Activated T-helper 9 cell treated with anti-CD3 and anti-CD28 coated beads, Interleukin-2, amount 50 U/mL, for 16 hours (primary cell): ENCODE measurements at places on chromosomes 3 and 15.

- no peak for DNase-seq
Observed at GRCh38 chr15:78162038-78162437, 12.9 kb downstream of the IDH3A start.

DNA sequence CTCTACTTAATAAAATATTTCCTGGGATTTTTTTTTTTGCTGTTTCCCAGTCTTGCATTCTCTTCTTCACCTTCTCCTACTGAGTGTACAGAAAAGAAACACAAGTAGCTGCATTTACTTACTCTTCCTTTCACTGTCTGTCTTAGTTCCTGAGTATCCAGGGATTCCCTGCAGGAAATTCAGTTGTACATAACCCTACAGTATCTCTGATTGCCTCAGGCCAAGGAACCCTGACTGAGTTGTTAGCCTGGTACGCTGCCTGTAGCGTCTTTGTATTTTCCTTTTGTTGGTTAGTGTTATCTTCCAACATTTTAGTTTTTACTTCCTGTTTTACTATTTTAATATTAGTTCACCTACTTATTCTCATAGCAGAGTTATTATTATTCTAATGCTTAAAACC, 142.5 kb upstream of the ROBO1 start:
- DNase-seq: no peak

GRCh38 chr3:106814231-106814630, 563.0 kb upstream of the CCDC54 start:
- no peak for DNase-seq

- DNase-seq: no peak
Observed at GRCh38 chr3:4493941-4494894, 1.1 kb downstream of the ITPR1 start.

- no peak for DNase-seq
Observed at GRCh38 chr3:49013738-49014660, 4.4 kb downstream of the DALRD3 start.

- no peak for DNase-seq
Observed at GRCh38 chr15:33132233-33132580, 62.3 kb downstream of the FMN1 start.

GRCh38 chr15:42163947-42164550, 7.6 kb upstream of the PLA2G4F start:
- no peak for DNase-seq

- DNase-seq: no peak
Observed at GRCh38 chr15:47741082-47741481, 23.8 kb downstream of the SEMA6D start.

DNA sequence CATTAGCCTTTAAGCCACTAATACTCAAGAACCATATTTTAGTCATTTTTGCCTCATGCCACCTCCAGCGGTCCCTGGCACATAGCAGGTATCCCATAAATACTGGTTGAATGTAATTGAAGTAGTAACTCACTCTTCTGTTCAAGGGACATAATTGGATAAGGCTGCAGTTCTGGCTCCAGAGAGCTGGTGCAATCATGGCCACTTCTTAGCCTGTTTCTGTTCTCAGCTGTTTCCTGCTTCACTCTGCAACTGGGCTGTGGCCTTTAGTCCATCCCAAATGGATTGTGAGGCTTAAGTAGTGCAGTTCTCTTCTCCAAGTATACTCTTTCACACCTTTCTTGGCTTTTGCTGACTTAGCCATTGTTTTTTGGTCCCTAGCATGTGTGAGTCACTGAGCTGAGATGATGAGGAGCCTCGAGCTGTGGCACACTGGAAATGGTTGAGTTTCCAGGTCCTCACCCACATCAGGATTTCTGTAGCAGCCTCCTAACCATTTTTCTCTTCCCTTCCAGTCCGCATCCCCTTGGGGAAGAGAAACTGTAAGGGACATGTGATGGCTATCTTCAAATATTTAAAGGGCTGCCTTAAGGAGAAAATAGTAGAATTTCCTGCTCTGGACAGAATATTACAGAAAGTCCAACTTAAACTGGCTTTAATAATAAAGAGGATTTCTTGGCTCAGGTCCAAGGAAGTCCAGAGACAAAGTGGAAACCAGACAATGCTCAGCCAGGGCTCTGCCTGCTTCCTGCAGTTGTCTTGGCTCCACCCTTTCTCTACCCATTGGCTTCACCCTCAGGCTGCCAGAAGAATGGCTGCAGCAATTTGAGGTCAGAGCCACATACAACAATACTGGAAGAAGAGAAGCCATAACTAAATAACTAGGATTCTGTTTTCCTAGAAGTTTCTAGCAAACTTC, 305.4 kb upstream of the ROPN1 start:
- no peak for DNase-seq

- no peak for DNase-seq
Observed at GRCh38 chr3:98525494-98525893, 2.8 kb upstream of the CLDND1 start.

DNA sequence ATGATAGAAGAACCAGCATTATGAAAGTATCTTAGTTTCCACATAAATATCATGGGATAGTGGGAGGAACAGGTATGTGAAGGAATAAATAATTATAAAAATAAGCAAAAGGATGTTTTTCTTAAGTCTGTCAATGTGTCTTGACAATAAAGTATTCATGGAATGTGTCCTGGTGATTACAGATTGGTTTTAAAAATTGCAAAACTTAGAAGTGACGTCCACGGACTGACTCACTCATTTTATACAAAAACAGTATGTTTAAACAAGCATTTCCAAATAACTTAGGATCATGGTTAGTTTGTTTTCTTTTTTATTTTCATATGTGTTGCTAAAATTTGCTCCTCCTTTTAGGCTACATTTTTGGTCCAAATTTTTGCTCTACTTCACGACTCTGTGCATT, 687.0 kb upstream of the NECTIN3 start:
- DNase-seq: no peak

DNA sequence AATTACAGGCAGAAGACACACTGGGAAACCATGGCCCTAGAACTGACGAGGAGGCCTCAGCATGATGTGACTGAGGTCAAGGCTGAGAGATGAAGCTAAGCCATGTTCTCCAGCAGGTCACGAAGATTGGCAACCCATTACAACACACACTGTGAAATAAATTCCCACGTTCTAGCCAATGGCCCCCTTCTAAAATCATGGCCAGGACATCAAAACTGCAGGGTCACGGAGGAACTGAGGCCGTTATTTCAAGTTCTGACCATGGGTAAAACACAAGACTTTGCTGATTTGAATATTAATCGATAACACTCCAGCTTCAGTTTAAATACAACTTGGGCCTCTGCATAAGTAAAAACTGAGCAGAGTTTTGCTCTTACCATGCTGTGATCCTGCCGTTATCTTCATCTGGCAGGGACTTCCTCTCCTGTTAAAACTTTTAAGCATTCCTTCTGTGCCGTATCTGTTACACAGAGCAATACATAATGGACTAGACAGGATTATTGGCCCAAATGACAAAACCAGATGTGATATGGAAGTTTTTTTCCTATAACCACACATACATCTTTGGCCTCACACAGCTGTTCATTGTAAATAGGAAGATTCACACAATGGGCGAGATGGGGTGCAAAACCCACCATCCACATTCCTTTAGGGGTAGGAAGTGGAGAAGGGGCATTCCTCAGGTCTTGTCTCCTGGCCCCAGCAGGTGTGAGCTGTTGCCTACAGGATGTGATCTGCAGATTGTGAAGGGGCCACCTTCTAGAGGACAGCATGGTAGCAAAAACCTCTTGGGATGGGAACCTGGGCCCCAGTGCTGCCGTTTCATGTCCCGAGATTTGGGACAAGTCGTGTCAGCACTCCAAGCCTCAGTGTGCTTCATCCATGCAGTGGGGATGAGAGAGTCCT, 207.4 kb downstream of the OPA1 start:
- DNase-seq: no peak

DNA sequence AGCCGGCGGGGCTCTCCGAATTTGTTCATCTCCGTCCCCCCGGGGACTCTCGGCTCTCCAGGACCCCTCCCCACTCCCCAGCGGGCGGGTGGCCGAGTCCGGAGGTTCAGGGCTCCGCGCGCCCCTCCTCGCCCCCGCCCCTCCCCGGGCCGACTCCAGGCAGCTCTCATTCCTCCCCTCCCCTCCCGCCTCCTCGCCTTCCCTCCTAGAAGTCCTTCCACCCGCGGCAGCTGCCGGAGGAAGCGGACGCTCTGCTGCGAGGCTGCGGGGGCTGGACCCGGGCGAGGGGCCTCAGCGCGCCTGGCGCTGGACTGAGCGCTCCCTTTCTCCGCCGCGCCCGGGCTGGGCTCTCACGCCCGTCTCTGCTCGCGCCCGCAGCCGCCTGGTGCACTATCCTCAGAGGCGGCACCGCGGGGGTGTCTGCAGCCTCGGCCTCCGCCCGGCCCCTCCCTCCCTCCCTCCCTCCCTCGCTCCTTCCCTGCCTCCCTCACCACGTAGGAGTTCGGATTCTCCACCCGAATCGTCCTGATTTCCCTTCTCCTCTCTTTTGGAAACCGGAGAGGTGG, at the start of gene ROBO2:
Gene ROBO2, plus strand, starts transcription at position 494 of the 566 bp plus-strand sequence. CDS start 687 bp downstream, outside the sequence.
- DNase-seq: no peak

- DNase-seq: no peak
Observed at GRCh38 chr3:46286947-46287565, 44.8 kb downstream of the CCR3 start.

DNA sequence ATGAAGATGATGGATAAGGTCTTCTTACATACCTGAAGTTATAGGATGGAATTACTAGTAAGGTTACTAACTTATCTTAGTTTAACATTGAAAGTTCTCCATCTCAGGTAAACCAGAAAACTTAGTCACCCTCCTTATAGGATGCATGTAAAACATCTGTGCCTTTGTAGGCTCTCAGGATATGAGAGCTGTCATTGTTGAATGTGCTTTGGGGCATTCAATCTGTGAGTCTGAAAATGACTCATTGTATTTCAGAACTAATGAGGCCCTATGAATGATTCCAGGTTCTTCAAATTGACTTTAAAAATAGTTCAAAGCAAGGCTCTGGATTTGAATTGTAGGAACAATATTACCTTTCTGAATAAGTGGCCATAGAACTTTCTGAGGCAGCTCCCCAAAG, 237.7 kb upstream of the AZI2 start:
- DNase-seq: no peak

- no peak for DNase-seq
Observed at GRCh38 chr3:189896533-189896932, 224.2 kb downstream of the P3H2 start.

GRCh38 chr15:37100109-37100965, at the start of gene MEIS2:
Gene MEIS2 (minus strand): TSS chr15:37100549. CDS start chr15:37099466, 1,083 bp downstream.
- no peak for DNase-seq

DNA sequence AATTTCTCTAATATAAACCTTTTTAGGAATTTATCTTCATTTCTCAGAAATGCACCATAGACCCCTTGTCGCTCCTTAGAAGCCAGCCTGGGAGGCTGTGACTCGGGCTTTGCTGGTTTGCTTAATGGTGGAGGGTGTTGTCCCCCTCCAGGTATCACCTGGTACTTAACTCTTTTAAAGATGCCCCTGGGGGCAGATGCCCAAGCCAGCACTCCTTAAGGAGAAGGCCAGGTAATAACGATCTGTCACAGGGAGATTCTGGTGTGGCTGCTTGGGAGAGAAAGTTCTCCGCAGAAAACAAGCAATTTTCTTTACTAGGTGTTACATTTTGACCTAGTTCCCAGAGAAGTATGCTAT, 22.3 kb downstream of the EHD4 start:
- DNase-seq: no peak

GRCh38 chr3:158443632-158444031, 127.4 kb upstream of the MLF1 start:
- DNase-seq: no peak

DNA sequence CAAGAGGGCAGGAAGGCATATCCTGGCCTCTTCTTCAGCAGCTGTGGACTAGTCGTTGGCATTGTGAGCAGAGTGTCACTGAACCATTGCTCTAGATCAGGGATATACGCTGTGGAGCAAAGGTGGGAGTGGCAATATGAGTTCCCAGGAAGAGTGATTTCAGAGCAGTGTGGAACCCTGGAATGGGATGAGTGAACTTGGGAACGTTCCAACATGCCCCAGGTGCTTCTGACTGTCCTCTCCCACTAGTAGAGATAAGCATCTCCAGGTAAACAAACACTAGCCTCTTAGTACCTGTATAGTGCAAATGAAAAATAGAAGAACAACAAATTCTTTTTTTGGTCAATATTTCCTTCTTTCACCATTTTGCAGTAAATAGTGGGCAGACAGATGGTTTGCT, 123.6 kb upstream of the VEPH1 start:
- no peak for DNase-seq

DNA sequence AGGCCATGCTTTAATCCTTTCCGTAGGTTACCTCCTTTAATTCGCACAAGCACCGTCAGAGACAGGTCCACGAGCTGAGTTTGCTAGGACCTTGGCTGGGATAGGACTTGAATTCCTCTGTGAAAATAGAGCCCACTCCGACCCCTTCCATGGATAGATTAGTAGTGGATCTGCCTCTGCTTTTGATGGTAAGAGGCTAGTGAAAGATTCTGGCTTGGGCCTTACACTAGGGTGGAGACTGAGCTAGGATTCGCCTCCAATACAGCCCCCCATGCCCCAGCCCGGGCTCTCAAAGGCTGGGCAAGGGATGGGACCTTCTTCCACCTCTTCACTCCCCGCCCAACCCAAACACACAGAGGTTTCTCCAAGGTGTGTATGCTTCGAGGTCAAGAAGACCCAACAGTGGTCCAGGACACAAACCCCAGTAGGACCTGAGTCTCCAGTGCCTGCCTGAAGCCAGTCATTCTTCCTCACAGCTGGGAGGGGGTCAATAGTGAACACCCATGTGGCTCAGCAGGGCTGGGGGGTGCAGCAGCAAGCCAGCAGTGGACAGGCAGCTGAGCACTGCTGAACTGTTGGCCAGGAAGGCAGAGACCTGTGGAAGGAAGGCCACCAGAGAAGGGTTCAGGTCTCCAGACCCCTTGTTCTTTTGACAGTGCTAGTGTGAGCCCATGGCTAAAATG, 75.7 kb downstream of the SPSB4 start:
- no peak for DNase-seq

DNA sequence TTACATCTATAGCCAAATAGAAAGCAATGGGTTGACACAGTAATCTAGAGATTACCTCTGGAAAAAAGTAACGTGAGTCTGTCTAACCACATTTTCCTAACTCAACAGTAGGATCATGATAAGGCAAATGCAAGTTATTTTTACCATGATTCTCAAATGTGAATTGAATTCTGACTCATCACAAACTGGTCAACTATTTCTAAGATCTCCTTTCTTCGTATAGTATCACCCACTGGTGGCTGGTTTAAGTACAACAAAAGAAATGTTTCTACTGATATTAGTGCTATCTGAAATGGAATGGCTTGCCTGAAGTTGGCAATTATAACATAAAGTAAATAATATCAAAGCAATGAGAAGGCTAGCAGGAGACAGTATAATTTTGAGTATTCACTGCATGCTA, 102.2 kb downstream of the ABI3BP start:
- DNase-seq: no peak

- no peak for DNase-seq
Observed at GRCh38 chr3:139937674-139938279, 2.8 kb downstream of the CLSTN2 start.

GRCh38 chr3:52788890-52789745, 5.5 kb upstream of the ITIH3 start:
- no peak for DNase-seq

GRCh38 chr3:47028146-47028545, 48.7 kb downstream of the NBEAL2 start:
- no peak for DNase-seq
